ENCODE measurements at places on chromosomes 3 and 15.
A peak's percentile ranks its signal among the peaks of the same experiment; 100 is the strongest.

GRCh38 chr3:16372362-16373292 lies 107.6 kb downstream of the OXNAD1 start:
- peak; percentile 90 for DNase-seq

- no peak for DNase-seq
Observed at GRCh38 chr3:141649871-141650270, 88.2 kb upstream of the RNF7 start.

DNA sequence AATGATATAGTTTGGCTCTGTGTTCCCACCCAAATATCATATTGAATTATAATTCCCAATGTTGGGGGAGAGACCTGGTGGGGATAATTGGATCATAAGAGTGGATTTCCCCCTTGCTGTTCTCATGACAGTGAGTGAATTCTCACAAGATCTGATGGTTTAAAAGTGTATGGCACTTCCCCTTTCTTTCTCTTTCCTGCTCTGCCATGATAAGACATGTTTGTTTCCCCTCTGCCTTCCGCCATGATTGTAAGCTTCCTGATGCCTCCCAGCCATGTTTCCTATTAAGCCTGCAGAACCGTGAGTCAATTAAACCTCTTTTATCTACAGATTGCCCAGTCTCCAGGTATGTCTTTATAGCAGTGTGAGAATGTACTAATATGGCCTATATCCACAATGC lies 126.7 kb upstream of the GMNC start:
- DNase-seq = no peak

DNA sequence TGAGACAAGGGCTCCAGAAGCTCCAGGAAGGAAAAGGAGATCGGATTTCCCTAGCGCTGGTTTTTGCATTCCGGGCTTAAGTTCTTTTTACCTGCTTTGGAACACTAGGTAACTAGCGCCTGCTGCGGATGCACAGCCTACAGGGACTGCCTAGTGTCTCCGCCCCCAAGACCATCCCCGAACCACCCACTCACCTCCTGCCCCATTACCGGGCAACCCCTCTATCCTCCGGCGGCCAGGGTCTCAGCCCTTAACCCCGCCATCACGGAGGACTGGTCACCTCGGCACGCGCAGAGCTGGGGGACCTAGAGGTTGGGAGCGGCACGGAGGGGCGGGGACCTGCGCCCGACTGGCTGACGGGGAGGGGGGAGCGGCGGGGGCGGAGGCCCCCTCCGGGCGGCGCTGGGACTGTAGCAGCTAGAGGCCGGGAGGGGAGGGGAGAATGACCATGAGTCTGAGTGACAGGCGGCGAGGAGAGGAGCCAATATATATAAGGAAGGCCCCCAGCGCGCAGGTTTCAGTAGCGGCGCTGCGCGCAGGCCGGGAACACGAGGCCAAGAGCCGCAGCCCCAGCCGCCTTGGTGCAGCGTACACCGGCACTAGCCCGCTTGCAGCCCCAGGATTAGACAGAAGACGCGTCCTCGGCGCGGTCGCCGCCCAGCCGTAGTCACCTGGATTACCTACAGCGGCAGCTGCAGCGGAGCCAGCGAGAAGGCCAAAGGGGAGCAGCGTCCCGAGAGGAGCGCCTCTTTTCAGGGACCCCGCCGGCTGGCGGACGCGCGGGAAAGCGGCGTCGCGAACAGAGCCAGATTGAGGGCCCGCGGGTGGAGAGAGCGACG lies at the start of gene DLL4:
TSS of gene DLL4 (plus strand) at position 520 of the 839 bp plus-strand sequence. CDS start 329 bp downstream, outside the sequence.
- DNase-seq = peak; percentile 41

DNA sequence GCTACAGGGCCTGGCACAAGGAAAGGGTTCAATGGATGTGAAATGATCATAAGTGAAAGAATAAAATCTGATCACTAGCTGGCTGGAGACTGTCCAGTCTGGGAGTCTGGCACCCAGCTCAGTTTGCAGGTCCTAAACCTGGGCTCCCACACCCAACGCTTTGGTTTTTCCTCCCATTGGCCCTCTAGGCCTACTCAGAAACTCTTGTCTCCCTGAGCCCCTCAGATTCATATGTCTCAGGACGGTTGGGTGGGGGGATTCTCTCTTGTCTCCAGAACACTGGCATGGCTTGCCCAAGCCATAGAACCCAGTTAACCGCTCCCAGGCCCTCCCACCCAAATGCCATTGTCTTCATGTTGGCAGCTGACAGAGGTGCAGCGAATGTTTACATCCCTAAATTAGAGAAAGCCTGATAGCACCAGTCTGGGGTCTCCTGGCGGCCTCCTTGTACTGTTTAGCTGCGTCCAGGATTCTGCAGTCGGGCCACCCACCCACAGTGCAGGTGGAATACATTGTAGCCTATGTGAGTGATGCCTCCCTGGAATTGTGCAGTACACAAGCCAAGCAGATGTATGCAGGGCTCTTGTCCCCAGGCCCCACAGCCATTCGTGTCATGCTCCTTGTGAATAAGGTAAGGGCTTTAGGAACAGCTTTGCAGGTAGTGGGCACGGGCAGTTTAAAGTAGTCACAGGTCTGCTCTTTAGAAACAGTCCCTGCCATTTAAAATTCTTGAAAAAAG lies 266.3 kb downstream of the XXYLT1 start:
- DNase-seq = no peak

GRCh38 chr15:77518458-77518857 lies 97.8 kb downstream of the HMG20A start:
- DNase-seq = no peak

- DNase-seq = no peak
Observed at GRCh38 chr3:4732925-4733324, 239.8 kb downstream of the ITPR1 start.

DNA sequence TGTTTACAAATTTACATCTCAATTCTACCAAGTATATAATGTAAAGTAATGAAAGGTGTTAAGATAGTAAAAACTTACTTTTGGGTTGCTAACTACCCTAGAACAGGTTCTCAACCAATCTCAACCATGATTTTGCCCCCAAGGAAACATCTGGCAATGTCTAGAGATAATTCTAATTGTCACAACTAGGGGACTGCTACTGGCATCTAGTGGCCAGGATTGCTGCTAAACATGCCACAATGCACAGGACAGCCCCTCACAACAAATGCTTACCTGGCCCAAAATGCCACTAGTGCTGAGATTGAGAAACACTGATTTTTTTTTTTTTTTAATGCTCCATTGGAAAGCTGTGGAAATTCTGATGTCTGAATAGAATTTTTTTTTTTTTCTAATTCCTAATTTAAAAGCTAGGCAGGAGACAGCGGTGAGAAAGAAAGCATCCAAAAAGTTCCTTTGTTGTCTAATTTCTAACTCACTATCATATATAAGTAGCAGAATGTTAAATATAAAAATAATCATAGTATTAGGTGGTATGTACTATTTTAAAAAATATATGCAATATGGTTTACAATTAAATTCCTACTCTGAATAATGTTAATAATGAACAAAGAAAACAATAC lies 81.5 kb downstream of the TJP1 start:
- no peak for DNase-seq

- DNase-seq = no peak
Observed at GRCh38 chr3:156803952-156804741, 22.0 kb upstream of the LEKR1 start.

GRCh38 chr3:167251678-167252077 lies 128.4 kb downstream of the ZBBX start:
- DNase-seq = no peak

DNA sequence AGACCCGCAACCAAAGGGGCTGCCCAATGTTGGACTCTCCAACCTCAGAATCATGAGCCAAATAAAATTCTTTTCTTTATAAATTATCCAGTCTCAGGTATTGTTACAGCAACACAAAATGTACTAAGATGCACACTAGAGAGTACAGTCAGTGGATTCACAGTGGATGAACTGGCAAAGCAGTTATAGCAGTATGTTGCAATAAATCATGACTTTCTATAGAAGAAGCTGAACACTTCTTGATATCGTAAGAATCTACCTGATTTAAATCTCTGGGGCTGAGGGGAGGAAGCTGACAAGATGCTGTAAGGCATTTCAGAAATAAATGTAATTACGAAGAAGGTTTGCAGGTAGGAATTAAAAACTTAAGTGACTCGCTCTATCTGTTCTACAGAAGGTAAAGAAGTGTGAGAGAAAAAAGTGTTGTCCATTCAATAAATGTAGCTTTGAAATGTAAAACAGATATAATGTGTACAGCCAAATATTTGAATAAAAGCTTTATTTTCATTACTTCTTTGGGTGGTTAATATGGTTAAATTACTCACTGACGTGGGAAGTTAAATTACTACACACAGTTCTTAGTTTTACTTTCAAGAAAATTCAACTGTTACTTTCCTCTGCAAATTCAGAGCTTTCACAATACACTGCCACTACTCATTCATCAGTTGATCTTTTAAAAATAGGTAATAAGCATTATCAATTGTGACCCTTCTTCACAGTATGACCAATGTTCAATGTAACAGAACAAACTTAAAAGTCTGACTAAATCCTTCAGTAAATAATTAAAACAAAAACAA lies 439.1 kb downstream of the SHQ1 start:
- DNase-seq = peak; percentile 62

DNA sequence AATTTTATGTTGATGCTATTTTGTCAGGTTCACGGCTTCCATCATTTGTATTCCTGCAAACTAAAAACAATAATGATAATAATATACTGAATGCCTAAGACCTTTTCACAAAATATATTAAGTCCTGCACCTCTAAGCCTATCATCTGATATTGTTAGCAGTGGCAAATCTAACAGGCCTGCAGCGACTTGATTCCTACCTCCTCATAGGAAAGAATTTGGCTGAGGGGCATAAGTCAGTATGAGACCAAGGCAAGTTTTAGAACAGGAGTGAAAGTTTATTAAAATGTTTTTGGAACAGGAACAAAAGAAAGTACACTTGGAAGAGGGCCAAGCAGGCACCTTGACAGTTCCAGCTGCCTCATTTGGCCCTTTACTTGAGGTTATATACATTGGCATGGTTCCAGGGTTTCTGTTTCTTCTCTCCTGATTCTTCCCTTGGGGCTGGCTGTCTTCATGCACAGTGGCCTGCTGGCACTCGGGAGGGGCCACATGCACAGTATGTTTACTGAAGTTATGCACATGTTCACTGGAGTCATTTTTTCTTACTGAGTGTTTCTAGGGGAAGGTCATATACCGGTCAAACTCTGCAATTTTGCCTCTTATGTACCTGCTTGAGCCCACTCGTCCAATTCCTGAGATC lies 418.1 kb downstream of the EPHA6 start:
- DNase-seq = no peak

DNA sequence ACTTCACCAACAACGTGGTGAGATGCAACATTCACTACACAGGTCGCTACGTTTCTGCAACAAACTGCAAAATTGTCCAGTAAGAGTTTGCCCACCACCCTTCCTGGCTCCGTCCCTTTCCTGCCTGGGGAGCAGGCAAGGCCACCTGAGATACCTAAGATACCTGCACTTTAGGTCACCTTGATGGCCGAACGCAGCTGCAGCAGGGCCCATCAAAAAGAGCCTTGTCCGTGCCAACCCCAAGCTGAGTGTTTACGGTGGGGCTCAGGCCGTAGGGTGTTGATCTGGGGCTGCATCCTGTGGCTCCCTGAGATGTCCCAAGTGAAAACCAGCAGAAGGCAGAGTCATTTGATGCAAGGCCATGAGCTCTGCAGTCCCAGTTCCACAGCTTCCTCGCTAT lies 23.2 kb downstream of the LOXL1 start:
- no peak for DNase-seq

GRCh38 chr3:140629357-140630137 lies 48.3 kb upstream of the TRIM42 start:
- DNase-seq = no peak

Data from suppressor macrophage treated with lipopolysaccharide for 4 hours (primary cell).